ENCODE measurements at places on chromosomes 3 and 15.

DNA sequence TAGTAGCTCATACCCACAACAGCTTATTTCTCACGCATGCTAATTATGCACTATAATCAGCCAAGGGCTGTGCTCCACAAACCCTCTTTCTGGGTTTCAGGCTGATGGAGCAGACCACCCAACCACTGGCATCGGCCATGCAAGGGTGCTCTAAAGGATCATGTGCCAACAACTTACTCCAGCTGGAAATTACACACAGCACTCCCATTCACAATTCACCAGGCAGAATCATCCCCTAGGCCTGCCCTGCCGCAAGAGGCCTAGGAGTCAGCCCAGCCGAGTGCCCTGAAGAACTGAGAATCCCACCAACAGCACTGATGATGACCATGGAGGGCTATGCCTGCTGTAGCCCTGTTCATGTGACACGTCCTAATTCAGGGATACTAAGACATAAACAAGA, 216.2 kb upstream of the CHRNA7 start:
- DNase-seq, result no peak

DNA sequence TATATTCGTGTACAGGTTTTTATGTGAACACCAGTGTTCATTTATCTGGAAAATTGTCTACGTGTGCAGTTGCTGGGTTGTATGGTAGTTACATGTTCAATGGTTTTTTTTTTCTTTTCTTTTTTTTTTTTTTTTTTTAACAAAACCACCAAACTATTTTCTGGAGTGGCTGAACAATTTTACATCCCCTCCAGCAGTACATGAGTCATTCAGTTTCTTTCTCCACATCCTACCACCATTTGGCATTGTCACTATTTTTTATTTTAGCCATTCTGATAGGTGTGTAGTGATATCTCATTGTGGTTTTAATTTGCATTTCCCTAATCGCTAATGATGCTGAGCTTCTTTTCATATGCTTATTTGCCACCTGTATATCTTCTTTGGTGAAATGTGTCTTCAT, 256.3 kb upstream of the EOMES start:
- no peak for DNase-seq

- DNase-seq, result no peak
Measured at GRCh38 chr3:45939341-45939771, 3.9 kb upstream of the CXCR6 start.

GRCh38 chr3:157157836-157158235, 2.1 kb downstream of the CCNL1 start:
- DNase-seq, result no peak

DNA sequence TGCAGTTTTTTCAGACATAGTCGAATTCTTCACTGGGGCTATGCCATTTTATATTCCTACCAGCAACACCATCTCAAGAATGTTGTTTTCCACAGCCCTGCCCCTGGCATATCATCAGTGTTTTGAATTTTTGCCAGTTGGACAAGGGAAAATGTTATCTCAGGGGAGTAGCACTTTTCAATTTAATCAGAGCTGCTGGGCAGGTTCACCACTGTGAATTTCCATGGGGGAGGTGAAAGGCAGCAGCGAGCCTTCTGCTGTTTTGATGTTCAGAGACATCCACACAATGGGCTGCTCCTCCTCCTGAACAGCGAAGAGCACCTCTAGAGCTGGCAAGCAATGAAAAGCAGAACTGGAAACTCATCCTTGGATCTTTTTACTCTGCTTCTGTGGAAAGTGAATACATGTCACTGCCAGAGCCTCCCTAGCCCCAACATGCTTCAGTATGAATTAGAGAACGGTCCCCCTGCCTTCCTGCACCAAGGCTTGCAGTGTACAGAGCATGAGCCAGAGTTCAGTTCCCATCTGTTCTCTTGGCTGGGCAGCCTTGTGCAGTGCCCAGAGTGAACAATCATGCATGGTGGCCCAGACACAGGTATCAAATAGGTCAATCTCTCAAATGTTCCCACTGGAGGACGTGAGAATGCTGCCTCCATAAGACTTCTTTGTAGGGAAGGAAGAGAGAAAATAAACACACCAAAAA, 56.1 kb upstream of the RAD18 start:
- DNase-seq, result no peak

GRCh38 chr3:6228958-6229683, 631.8 kb upstream of the GRM7 start:
- DNase-seq, result no peak

- no peak for DNase-seq
Measured at GRCh38 chr3:11914041-11914440, 67.4 kb upstream of the TAMM41 start.

DNA sequence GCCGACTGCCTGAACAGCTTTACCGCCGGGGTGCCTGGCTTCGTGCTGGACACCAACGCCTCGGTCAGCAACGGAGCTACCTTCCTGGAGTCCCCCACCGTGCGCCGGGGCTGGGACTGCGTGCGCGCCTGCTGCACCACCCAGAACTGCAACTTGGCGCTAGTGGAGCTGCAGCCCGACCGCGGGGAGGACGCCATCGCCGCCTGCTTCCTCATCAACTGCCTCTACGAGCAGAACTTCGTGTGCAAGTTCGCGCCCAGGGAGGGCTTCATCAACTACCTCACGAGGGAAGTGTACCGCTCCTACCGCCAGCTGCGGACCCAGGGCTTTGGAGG, 815 bp downstream of the SPINT1 start:
- DNase-seq, result no peak

DNA sequence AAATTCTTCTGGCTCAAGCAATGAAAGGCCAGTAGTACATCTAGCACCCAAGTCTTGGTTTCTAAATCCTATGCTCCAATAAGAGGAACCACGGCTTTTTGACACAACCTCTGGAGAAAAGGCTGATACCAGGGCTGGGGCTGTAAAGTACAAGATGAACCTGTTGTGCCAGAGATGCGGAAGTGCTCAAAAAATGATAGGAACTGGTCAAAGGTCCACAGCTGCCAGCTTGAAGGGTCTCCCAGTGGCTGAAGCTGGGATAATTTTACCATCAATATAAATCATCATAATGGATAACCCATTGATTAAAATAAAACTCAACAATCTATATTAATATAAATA, 558 bp upstream of the NCEH1 start:
- DNase-seq, result no peak

DNA sequence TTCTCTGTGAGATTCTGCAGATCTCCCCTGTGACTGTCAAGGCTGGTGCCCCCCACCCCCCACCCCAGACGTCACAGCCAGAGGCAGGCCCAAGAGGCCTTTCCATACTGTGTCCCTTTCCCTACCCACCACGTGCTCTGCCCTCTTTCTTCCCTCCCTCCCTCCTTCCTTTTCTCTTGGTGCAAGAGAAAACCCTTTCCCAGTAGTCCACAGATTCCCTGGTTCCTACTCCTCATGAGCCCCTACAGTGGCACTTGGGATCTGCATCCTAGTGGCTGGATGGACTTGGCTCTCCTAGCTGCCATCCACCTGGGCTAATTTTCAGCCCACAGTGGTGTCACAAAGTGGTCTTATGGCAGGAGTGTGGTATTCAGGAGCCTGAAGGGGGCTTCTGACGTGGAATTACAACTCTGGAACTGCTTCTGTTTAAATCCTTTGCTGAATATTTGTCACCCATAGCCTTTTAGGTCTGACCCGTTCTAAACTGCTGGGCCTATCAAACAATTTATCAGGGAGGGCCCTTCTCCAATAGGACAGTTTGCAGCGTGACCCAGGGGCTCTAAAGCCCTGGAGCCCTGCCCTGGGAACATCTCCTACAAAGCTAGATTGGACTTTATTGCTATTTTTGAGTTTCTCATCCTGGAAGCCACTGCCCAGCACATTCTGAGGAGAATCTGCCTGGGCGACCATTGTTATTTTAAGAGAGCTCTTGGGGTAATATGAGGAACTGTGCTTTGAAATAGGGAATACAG, 35.3 kb downstream of the KLF13 start:
- no peak for DNase-seq

DNA sequence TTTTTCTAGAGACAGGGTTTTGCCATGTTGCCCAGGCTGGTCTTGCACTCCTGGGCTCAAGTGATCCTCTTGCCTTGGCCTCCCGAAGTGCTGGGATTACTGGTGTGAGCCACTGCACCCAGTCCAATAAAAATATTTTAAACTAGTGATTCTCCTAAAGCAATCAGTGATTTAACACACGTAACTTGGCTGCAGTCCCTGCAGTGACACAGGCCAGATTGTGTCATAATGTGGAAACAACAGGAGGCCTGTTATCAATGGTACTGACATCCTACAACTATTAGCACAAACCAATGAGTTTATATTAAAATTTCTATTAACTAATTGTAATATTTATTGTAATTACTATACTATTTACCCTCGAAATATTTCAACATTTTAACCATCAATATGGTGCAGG, 1.6 kb upstream of the SEC61A1 start:
- no peak for DNase-seq

- DNase-seq, result no peak
Measured at GRCh38 chr3:105365391-105366325, 1.1 kb upstream of the ALCAM start.

DNA sequence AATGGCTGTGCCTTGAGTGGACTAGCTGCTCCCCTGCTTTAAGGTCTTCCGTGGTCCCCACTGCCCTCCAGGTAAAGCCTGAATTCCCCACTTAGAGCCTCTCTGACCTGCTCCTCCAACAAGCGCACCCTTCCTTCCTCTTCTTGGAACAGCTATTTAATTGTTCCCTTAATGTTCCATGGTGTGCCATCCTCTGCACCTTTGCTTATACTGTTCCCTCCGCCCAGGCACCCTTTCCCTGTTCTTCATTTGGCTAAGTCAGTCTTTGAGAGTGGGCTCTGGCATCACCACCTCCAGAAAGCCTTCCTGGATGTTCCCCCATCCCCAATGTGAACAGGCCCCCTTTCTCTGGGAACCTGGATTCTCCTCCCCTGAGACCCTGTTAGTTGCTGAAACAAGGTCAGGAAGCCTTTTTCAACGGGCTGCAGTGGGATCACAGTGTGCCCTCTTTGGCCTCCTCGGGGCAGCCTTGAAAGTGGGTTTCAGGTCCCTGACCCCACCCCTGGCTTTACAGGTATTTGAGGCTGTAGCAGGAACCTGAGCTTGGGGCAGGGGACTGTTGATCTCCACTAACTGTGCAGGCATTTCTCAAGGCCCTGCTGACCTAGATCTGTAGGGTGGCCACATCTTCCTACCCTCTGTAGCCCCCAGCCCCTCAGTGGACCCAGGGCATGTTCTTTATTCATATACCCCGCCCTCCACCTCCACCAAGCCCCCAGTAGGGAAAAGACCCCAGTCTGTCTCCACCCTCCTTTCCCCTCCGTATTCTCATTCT, 5.0 kb downstream of the ISLR start:
- no peak for DNase-seq

DNA sequence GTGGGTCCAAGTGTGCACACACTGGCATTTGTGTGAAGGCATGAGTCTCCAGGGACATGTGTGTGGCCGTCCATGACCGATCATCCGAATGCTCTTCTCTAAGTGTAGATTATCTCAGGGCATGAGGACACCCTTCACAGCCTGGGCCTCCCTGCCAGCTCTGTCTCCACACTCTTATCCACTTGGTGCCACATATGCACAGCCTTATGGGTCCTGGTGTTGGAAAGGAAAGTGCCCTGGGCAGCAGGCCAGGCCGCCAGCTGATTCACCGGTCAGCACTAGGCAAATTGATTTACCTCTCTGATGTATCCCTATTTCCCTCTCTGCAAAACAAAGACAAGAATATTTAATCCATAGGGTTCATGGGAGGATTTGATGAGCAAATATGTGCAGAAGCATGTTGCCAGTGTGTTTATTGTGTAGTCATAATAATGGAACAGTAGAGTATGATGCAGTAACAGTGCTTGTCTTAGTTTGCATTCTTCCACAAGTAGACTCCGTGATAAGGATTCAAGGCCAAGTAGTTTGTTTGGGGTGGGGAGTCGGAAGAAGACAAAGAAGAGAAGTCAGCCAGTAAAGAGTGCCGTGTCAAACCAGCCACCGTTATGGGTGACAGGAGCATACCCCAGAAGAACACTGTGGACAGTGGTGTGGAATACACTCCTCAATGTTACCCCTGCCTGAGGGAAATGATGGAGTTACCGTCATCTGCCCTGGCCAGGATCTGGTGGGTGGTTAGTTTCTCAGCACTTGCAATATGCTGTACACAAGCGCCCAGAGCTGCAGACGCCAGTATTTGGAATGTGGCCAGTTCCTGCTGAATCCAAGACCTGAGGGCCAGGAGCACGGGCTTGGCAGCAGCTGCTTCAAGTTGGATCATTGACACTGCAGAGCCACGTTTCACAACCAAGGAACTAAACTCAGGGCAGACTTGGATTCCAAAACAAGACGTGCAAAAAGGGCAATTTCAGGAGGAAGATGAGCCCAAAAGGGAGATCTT, 85.1 kb downstream of the MTHFS start:
- DNase-seq, result no peak

GRCh38 chr3:134822090-134822489, 27.0 kb downstream of the EPHB1 start:
- DNase-seq, result no peak

DNA sequence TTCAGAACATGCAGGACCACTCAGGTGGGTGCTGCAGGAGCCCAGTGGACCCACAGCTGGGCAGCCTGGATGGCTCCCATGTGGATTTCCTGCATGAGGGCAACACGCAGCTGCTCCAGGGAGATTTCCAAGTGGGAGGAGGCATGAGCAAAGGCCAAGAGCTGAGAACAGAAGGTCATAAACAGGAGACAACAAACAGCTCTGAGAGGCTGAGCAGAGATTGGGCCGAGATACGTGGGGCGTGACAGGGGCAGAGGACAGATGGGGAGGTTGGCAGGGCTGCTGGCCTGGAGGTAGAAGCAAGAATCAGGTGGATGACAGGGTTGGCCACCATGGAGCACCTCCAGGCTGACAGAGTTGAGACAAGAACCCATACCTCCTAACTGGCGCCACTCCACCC, 2.9 kb downstream of the PHGR1 start:
- DNase-seq, result no peak

- DNase-seq, result no peak
Measured at GRCh38 chr3:59563966-59564365, 514.1 kb upstream of the CFAP20DC start.

GRCh38 chr15:70856177-70856883, 2.4 kb upstream of the LARP6 start:
- no peak for DNase-seq

- peak; percentile 85 for DNase-seq
Measured at GRCh38 chr3:173395412-173396181, 1.9 kb upstream of the NLGN1 start.

DNA sequence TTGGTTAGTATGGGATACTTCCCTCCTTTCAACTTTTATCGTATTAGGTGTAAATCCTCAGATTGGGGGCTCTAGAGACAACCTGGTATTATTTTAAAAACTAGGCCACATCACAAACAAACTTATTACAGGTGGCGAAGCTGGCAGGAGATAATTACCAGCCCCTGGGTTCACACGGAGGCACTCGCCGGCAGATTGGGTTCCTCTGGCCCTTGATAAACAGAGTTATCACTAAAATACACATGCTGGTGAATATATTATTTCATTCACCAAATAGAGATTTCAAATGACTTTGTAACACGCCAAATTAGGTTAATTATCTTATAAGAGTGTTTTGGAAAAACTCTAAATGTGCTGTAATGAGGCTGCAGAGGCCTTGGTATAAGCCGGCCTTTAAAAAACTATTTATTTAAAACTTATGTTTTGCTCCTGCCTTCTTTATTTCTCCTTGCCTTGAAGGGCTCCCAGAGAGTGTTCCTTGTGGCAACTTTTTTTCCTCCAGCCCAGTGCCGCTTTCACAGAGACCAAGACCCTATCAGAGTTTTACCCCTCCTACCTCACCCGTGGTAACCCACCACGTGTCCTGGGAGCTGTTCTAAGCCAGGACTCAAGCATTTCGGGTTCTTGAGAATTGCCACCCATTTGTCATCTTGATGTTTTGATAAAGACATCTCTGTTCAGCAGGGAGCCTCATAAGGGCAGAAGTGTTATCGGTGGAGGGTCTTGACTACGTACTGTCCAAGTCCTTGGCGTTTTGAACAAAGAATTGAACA, 468.6 kb upstream of the CFAP20DC start:
- DNase-seq, result no peak

GRCh38 chr3:105368566-105369499, 2.1 kb downstream of the ALCAM start:
- no peak for DNase-seq
